ENCODE measurements at places on chromosomes 3 and 15.

- no peak for DNase-seq
Observed at GRCh38 chr15:74460298-74460697, 662 bp downstream of the UBL7 start.

DNA sequence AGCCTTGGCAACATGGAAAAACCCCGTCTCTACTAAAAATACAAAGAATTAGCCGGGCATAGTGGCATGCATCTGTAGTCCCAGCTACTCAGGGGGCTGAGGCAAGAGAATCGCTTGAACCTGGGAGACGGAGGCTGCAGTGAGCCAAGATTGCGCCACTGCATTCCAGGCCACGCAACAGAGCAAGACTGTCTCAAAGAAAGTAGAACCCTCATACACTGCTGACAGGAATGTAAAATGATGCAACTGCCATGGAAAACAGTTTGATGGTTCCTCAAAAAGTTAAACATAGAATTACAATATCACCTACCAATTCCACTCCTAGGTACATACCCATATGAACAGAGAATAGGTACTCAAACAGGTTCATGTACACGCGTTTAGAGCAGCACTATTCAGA lies 158.9 kb downstream of the TBC1D5 start:
- no peak for DNase-seq

- DNase-seq: no peak
Observed at GRCh38 chr15:68797191-68797590, 23.5 kb downstream of the ANP32A start.

- DNase-seq: no peak
Observed at GRCh38 chr3:178474526-178474925, 61.7 kb upstream of the KCNMB2 start.

- peak; percentile 38 for DNase-seq
Observed at GRCh38 chr15:52466134-52466701, 62.5 kb downstream of the MYO5A start.

- DNase-seq: no peak
Observed at GRCh38 chr15:100686725-100687473, 84.5 kb downstream of the ASB7 start.

- no peak for DNase-seq
Observed at GRCh38 chr3:190345878-190346277, 23.6 kb upstream of the CLDN1 start.

DNA sequence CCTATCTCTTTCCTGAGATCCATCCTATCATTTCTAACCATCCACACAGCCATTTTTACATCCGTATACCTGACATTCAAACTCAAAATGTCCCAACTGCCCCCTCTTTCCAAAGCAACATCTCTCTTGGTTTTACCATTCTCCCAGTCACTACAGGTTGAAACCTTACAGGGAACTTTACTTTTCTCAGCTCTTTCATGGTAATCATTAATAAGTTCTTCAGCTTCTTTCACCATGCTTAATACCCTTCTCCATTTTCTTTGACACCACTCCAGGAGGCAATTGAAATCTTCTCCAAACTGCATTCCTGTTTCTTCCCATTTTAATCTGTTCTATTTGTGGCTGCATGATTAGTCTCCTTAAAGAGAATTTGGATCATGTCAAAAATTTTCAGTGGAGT lies 352.5 kb downstream of the GAP43 start:
- DNase-seq: no peak

DNA sequence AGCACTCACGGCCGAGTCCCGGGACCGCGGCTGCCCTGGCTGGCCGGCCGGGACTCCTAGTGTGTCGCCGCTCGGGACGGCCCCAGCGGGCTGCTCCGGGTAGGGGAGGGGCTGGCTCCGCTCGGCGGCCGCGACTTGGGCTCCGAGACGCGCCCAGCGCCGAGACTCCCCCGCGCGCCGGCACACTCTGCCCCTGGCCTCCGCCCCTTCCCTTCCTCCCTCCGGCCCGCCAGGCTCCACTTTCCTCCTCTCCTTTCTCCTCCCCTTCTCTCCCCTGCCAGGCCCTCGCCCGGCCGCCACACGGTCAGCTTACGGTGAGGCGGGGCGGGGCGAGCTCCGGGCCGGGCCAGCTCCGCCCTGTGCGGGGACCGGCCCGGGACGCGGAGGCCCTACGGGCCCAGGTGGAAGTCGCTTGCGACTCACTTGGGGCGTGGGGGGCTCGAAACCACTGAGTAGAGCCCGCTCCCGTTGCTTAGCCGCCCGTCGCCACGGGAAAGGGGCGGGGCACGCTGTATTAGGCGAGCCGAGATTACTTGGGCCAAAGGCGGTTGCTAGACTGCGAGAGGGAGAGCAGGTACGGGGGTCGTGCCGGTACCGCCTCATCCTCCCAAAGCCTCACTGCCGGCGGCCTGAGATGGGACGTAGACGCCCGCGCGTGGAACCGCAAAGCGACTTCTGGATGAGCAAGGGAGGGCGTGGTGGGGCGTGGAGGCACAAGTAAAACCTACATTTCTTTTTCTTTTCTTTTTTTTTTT lies at the start of gene ITGB5:
Gene ITGB5 (minus strand): TSS at position 189 of the 755 bp plus-strand sequence. CDS start 365 bp downstream, outside the sequence.
- DNase-seq: no peak

GRCh38 chr3:147354623-147355022 lies 51.7 kb downstream of the ZIC4 start:
- DNase-seq: no peak

Measured in stimulated activated CD4-positive, alpha-beta T cell treated with anti-CD3 and anti-CD28 coated beads, Interleukin-12 subunit alpha, Interleukin-12 subunit beta, amount 100 ng/mL, for 24 hours (primary cell).